ENCODE measurements at places on chromosomes 4 and X.

GRCh38 chr4:7719354-7720174, 220.1 kb downstream of the AFAP1 start:
- DNase-seq: peak; percentile 26

DNA sequence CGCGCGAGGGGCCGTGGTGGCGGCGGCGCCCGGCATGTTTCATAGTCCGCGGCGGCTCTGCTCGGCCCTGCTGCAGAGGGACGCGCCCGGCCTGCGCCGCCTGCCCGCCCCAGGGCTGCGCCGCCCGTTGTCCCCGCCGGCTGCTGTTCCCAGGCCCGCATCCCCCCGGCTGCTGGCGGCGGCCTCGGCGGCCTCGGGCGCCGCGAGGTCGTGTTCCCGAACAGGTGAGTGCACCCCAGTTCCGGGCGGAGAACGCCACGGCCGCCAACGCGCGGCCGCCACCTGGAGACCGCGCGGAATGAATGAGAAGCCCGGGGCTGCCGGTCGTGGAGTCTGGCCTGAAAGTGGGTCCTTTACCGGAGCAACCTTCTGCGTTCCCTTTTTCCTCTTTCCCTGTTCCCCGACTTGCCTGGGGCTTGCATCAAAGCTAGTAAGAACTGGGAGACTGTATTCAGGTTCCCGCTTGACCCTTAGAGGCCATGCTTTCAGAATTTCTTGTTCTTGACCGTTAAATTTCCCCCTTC, 429 bp downstream of the NOCT start:
- peak; percentile 53 for DNase-seq

GRCh38 chr4:23967281-23967680, 77.4 kb upstream of the PPARGC1A start:
- no peak for DNase-seq

GRCh38 chrX:41085878-41086626, 807 bp downstream of the USP9X start:
- peak; percentile 24 for DNase-seq

- no peak for DNase-seq
Measured at GRCh38 chrX:132044953-132045352, 21.9 kb downstream of the STK26 start.

GRCh38 chrX:120120223-120120622, 4.5 kb upstream of the RHOXF1 start:
- DNase-seq: no peak

DNA sequence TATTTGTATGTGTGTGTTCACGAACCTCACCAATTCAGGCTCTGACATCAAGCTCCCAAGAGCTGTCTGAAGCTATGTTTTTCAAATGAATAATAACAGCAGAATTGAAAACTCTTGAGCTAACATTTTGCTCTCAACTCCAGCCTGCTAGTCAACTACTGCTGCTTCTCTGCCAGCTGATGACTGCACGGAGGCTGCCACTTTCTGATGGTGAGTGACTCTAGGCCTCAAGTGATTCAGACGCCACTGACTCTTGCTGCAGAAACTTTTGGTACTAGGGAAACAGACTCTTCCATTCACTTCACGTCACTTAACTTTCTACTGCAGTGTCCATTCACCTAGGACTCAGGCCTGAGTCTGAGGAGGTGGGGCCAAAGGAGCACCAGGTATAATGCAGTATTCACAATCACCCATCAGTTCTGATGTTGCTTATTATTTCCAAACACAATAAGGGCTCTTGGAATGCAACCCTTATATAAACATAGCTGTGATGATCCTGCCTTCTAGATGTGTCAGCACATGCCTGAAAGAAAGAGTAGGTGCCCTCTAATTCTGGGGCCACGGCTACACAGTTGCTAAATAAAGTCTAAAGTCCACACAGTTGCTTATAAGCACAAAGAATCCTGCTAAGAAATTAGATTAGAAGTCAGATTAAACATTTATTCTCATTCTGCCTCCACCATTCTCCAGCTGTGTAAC, 16.0 kb downstream of the PRDM8 start:
- no peak for DNase-seq

- DNase-seq: no peak
Measured at GRCh38 chr4:3010998-3011397, 47.6 kb downstream of the GRK4 start.

DNA sequence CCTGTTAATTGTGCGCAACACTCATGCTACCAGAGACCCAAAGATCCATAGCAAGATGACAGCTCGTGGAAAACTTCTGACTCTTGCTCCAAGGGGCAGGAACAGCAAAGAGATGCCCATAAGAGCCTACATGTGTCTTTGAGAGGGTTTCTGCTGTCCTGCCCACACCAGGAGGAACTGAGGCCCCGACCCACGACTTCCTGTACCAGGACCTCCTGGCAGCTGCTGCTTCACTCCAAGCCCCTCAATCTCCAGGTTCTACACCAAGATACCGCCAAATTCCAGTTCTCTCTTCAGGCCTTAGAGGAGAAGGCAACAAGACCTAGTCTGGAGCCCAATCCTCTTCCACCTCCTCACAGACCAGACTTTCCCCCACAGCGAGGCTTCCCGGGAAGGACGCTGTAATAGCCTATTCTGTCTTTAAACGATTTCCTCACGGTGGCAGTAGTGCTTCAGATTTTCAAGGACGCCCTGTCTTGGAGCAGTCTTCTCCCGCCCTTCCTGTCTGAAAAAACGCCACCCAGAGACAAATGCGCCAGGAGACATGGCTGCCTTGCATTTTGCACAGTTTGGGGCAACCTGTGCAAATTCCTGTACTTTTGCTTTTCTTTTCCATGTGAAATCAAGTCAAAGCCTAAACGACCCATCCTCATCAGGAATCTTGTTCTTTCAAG, 230.2 kb upstream of the STK26 start:
- DNase-seq: peak; percentile 86

GRCh38 chr4:48205107-48205506, 64.5 kb downstream of the TEC start:
- no peak for DNase-seq

- DNase-seq: no peak
Measured at GRCh38 chr4:166965562-166965961, 268.7 kb downstream of the SPOCK3 start.

DNA sequence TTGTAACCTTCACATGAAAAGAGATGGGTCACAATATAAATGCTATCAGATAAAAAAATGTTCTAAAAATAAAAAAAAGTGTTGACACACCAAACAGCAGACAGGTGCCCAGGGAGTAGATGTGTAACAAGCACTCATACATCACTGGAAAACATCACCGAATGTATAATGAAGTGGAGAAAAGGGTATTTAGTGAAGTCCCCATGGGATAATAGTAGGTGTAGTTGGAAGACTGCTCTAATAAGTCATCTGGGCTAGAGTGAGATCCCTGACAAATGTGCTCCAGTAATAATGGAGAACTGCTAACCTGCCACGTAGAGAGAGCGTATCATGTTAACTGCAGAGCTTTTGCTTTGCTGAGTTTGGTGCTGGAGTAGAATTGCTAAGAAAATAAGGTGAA, 152.0 kb downstream of the GRIA2 start:
- DNase-seq: no peak

- DNase-seq: no peak
Measured at GRCh38 chr4:108783665-108784463, 21.0 kb upstream of the ETNPPL start.

GRCh38 chr4:138182838-138183426, 59.2 kb downstream of the SLC7A11 start:
- DNase-seq: no peak

DNA sequence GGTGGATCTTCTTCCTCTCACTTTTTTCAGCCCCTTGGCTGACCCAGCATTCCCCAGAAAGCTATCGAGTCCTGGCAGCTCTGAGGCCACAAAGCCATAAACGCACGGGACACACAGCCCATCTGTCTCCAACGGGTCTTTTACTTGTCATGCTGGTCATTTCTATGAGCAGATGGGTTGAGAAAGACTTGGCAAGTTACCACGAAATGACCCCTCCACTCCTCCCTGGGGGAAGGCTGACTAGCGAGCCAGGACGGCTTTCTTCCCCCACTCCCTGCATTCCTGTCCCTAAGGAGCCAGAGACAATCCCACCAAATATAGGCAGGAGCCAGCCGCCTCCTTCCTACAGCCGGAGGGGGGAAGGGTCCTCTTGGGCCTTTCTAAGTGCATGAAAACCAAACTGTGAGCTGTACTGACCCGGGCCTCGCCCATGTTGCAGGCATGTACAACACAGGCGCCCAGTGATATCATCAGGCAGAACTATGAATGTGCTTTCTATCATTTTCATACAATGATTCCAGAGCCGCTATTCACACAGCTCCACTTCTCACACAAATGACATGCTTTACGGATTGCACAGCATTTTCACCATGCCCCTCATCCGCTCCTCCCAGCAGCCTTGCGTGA, 28.6 kb downstream of the AFAP1 start:
- DNase-seq: no peak

DNA sequence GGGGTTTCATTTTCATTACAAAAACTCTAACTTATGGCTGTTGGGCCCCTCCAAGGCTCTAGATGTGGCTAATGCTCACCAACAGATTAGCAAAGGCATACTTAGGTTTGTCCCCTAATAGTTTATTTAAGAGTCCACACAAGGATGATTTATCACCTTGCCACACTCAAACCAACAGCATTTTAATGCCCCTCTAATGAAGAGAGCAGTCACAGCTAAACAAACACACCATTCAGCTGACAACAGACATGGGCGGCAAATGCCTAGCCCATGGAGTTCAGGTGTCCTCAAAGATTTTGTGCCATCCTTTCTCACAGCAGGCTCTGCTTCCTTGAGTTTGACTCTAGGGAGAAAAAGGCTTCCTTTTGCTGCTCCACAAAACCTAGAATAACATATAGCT, 61.8 kb upstream of the CITED1 start:
- no peak for DNase-seq

DNA sequence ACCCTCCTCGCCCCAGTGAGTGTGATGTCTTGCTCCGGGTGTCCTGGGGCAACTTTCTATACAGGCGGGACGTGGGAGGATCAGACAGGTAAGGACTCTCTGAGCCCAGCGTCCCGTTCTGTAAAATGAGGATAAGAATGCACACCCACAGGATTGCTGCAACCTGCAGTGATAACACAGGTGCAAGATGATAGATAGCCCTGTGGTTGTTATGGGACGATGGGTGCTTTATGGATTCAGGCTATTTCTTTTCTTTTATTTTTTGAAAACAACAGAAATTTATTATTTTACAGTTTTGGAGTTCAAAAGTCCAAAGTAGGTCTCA, 28.6 kb downstream of the BEX3 start:
- no peak for DNase-seq

GRCh38 chr4:156109943-156110900, 156.6 kb upstream of the CTSO start:
- no peak for DNase-seq

GRCh38 chr4:88614058-88614457, 21.8 kb downstream of the HERC3 start:
- no peak for DNase-seq

DNA sequence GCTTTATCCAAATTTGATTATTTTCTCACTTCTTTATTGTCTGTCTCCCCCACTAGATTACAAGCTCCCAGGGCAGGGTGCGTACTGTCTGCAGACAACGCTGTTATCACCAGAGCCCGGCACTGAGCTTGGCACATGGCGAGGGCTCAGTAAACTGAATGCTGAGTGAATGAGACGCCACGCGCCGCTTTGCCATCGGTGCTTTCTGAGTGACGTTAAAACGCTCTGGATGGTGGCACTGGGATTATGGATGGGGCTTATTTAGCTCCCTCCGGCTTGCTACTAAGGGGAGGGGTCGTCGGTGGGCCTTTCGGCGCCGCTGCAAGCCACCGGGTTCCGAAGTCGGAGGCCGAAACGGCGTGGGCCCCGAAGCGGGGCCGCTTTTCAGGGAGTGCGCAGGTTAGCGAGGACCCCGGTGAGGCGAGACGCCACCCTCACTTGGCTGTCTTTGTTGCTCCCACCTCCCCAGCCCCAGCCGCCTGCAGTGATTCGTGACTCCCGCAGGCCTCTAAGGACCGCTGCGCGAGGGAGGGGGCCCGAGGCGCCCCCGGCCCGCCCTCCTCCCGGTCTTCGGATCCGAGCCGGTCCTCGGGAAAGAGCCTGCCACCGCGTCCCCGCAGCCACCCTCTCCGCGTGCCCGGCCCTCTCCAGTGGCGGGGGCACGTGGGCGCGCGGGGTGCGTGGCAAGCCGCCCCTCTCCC, 569 bp upstream of the FHL1 start:
- peak; percentile 4 for DNase-seq

DNA sequence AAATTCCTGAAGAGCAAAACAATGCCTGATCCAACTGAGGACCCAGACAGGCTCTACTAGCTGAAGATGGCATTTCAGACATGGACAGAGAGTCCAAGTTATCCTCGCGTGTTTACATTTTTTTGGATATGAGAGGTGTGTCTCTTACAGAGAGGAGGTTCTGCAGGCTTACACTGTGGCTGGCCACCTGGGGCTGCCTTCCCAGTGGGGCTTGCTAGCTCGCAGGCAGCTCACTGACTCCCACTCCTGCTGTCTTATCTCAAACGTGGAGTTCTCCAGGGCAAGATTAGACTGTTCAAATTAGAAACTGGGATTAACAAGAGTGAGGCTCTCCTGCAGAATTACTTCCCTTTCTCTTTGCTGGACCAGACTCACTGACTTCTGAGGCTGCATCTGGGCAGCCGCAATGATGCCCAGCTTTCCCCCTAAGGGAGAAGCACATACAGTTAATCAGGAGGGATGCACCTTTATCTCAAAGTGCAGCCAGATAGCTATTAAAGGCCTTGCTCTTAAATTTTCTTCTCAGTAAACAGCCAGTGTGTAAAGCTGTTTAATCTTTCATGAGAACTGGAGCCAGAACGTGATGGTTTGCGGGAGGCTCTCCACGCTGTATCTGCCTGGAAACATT, 123.0 kb downstream of the ENPP6 start:
- no peak for DNase-seq

DNA sequence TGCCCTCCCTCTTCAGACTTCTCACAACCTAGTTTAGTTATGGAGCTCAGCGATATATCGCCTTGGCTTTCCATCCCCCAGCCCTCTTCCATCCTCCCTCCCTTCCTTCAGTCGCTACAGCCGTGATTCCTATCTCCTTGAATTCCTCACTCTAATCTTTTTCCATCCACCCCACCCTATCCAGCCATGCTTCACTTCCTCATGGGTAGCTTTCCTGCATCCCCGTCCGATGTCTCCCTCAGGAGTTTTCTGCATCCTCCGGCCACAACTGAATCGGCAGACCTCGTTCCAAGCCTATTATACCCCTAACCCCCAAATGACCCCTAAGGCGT, 456 bp downstream of the SNX12 start:
- no peak for DNase-seq

- DNase-seq: no peak
Measured at GRCh38 chrX:103464072-103464773, 55.1 kb downstream of the RAB40A start.

- DNase-seq: peak; percentile 8
Measured at GRCh38 chrX:12973561-12974304, 1.2 kb upstream of the TMSB4X start.

GRCh38 chr4:14607578-14607977, 394.7 kb upstream of the CPEB2 start:
- DNase-seq: no peak

DNA sequence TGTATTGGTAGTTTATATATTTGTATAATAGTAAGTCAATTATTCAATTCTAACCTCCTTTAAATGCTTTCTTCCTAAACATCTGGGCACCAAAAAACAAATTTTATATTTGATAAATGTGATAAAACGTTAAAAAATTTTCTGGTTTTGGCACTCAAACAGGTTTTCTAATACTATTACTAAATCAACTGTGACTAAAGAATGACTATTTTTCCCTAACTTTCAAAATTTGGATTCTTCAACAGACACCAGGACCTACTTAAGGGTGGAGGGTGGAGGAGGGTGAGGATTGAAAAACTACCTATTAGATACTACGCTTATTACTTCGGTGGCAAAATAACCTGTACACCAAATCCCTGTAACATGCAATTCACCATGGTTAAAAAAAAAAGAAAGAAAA, 555.5 kb downstream of the IL15 start:
- DNase-seq: no peak

- DNase-seq: no peak
Measured at GRCh38 chr4:166143227-166143626, 270.2 kb downstream of the TLL1 start.
